Stimulated activated CD8-positive, alpha-beta memory T cell treated with anti-CD3 and anti-CD28 coated beads, Interleukin-2, amount 100 ng/mL, for 1 hour (primary cell): ENCODE measurements at places on chromosomes 12 and 14.

GRCh38 chr14:54712465-54713200 is 145.7 kb downstream of the SAMD4A start:
- DNase-seq = no peak

- no peak for DNase-seq
Measured at GRCh38 chr12:127579446-127579845, 687.5 kb upstream of the TMEM132C start.

- no peak for DNase-seq
Measured at GRCh38 chr14:105474483-105475268, at the start of gene CRIP2. Gene CRIP2, plus strand, starts transcription at chr14:105474821. Its CDS starts 42 bp downstream, at chr14:105474863.

GRCh38 chr14:42429401-42429800 is 822.7 kb downstream of the LRFN5 start:
- DNase-seq = no peak

- DNase-seq = no peak
Measured at GRCh38 chr12:41443690-41444089, 255.6 kb downstream of the PDZRN4 start.

GRCh38 chr14:102848830-102849525 is 71.7 kb downstream of the TRAF3 start:
- no peak for DNase-seq

GRCh38 chr12:117034701-117035151 is 64.5 kb downstream of the TESC start:
- DNase-seq = no peak

GRCh38 chr12:75977952-75978671 is 53.5 kb downstream of the PHLDA1 start:
- DNase-seq = peak; percentile 54

GRCh38 chr12:54370171-54370730 is 6.0 kb upstream of the GPR84 start:
- DNase-seq = no peak

GRCh38 chr12:103742349-103742932 is 98.6 kb downstream of the NT5DC3 start:
- no peak for DNase-seq

- no peak for DNase-seq
Measured at GRCh38 chr12:105091476-105092206, 7.4 kb upstream of the ALDH1L2 start.

DNA sequence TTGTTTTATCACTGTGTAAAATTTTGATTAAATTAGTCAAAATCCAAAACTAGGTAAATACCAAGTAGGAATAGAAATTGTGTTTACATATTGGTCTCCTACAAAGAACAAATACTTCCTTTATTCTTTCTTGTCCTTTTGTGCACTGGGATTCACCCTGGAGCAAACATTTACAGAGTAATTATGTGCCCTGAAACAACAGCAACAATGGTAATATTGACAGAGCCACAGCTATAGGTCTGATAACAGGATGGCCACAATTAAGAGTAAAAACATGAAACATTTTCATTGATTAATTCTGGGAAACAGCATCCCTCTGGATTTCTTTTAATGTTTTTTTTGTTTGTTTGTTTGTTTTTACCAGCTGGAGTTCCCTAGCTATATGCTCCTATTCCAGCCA is 61.2 kb downstream of the SLC38A6 start:
- no peak for DNase-seq

- DNase-seq = no peak
Measured at GRCh38 chr14:90969531-90970166, 90.8 kb downstream of the RPS6KA5 start.

- DNase-seq = no peak
Measured at GRCh38 chr14:54651649-54652048, 84.7 kb downstream of the SAMD4A start.

GRCh38 chr12:3551976-3552725 is 61.1 kb downstream of the PRMT8 start:
- no peak for DNase-seq

- DNase-seq = no peak
Measured at GRCh38 chr12:105744371-105745058, 394.2 kb downstream of the NUAK1 start.

DNA sequence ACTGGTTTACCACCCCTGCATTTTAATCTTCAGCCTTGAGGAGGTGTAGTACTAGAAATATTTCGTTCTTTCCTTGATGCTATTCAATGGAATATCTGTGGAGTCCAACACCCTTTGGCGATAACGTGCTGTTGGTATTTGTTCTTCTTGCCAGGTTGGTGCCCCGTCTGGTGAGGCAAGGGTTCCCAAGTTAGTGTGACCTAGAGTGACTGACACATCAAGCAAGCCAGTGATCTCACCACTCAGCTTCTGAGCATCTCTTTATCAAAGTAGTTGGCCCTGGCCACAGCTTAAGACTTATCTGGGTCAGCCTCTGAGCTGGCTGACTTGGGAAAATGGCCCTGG is 60.2 kb downstream of the PLXNC1 start:
- no peak for DNase-seq

- DNase-seq = no peak
Measured at GRCh38 chr12:76029982-76030340, 1.6 kb downstream of the PHLDA1 start.

GRCh38 chr14:101591121-101591520 is 29.8 kb downstream of the DIO3 start:
- no peak for DNase-seq

- no peak for DNase-seq
Measured at GRCh38 chr14:93717668-93718320, 70.5 kb downstream of the PRIMA1 start.

DNA sequence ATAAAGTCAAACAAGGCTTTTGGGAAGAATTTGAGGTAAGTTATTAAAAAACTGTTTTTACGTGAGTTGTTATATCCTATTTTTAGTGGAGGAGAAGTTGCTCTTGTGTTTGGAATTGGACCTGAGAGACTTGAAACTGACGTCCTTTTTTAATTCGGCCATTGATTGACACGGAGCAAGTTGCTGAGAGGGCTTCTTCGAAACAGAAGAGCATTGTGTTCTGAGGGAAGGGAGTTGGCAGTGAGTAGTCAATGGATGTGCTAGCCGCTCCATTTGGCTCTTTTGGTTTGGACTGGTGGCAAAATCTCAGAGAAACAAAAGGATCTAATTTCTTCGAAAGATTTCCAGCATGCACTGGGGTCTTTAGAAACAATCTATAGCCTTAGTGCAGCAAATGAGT is 37.3 kb downstream of the PTPN11 start:
- DNase-seq = no peak

GRCh38 chr12:53289891-53290290 is 5.5 kb upstream of the PFDN5 start:
- no peak for DNase-seq

- no peak for DNase-seq
Measured at GRCh38 chr14:90602088-90602687, 205.4 kb downstream of the CALM1 start.

GRCh38 chr14:81485372-81485771 is 48.3 kb downstream of the SEL1L start:
- DNase-seq = no peak

- no peak for DNase-seq
Measured at GRCh38 chr12:52056801-52057637, 5.8 kb downstream of the NR4A1 start.

- DNase-seq = no peak
Measured at GRCh38 chr14:27587103-27587502, 989.3 kb upstream of the NOVA1 start.

DNA sequence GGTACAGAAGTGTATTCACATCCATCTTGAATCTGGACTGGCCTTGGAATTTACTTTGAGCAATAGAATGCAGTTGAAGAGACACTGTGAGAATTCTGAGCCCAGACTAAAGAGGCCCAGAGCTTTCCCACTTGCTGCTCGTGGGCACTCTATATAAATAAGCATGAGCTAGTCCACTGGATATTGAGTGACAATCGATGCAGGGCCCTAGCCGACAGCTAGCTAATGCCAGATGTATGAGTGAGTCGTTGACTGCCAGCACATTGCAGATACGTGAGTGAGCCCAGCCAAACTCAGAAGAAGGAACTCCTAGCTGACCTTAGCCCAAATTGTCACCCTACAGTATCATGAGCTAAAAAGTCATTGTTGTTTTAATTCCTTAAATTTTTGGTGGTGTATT is 24.9 kb downstream of the NAV3 start:
- DNase-seq = no peak

DNA sequence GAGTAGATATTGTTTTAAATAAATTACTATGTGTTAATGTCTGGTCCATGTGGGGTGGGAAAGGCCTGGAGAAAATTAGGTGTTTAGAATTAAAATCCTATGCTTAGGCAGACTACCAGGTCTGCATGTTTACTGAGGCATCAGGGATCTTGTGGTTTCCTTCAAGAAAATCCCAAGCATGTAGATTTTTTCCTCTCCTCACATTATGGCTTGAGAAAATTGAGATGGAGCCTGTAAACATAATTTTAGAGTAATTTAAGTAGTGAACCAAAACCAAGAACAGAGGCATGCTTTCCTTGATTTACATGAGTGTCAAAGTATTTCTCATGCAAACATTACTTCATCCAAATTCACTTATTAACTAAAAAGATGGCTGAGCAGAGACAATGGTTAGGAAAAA is 823.7 kb downstream of the AACS start:
- no peak for DNase-seq

DNA sequence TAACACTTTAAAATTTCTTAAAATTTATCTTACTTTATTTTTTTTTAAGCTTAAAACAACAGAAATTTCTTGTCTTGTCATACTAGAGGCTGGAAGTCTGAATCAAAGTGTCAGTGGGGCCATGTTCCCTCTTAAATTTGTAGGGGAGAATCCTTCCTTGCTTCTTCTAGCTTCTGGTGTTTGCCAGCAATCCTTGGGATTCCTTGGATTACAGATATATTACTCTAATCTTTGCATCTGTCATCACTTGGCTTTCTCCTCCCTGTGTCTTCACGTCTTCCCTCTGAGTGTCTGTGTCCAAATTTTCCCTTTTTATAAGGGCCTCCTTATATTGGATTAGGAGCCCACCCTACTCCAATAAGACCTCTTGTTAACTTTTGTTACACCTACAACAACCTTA is 135.6 kb upstream of the PTPRB start:
- DNase-seq = no peak

DNA sequence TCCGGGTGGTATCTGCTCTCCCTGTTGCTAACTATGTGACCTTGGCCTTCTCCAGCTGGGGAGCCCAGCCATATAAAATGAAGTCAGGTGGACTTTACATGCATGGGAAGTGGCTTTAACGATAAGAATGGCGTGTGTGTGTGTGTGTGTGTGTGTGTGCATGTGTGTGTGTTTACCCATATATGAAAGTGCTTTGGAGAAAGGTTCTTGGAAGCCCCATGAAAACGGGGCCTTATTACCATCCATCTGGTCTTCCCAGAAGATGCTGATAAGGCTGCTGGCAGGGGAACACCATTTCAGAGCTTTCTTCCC is 94.8 kb downstream of the LRRC74A start:
- DNase-seq = no peak

GRCh38 chr12:125530201-125530600 is 465.0 kb downstream of the AACS start:
- no peak for DNase-seq

DNA sequence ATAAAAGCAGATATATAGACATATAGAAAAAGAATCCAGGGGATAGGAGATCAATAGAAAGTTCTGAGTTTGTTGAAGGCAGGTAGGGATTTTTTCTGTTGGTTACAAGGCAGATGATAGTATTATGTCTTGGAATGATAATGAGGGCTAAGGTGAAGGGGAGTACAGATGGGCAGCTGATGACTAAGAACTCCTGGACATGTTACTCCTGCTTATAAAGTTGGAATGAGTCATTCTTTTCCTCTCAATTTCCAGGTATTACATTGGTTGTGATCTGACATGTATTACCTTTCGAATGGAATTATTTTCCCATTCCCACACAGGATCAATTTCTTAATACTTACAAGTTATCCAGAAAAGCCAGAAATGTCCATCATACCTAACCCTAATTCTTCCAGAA is 545.2 kb upstream of the MGAT4C start:
- no peak for DNase-seq

DNA sequence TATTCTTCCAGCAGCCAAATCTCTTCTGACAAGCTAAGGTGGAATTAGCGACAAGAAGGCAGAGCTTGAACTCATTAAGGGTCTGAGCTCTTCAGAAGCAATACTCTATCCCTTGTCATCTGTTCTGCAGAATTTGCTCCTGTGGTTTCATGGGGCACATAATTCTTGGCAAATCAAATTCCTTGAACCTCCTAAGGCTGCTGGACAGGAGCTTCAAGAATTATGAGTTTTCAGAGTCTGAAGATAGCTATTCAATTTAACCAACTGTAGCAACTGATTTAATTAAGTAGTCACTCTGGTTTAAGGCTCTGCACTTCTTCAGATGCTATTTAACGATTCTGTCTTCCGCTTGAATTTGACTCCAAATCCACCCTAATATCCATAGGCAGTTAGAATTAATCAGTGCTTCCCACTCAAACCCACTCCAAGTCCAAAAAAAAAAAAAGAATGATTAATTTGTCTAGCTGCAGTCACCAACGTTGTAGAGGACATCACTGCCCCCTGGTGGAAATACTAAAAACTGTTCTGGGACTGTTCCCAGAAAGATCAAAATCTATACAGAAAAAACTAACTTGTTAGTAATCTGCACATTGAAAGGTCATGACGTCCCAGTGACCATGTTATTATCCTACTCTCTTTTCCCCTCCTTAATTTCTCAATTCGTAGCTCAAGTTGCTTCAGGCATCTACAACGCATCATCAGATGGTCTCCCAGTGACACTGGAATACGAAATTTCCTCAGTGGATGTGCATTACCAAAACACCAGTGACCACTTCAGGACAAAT is 169.9 kb downstream of the KIF21A start:
- DNase-seq = no peak

- DNase-seq = no peak
Measured at GRCh38 chr14:45970621-45971020, 681.0 kb downstream of the RPL10L start.

DNA sequence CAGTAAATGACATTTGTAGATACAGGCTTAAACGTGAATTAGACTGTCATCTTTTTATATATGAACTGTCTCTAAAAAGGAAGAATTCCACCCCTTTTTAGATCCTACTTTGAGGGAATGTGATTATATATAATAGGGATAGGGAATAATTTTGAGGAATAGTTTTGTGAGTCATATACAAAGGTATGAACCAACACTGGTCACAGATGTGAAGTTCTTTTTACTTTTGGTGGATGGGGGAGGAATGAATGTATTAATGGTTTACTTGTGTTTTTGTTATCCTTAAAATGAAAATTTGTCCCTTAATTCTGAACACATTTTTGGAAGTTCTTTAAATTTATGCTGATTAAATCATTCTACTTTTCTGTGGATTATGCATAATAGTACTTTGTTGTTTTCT is 30.4 kb downstream of the FRS2 start:
- no peak for DNase-seq

GRCh38 chr14:106879241-106879640 is 1352.9 kb downstream of the TMEM121 start:
- no peak for DNase-seq

- no peak for DNase-seq
Measured at GRCh38 chr12:28369483-28369882, 179.2 kb downstream of the CCDC91 start.
